Stimulated activated CD8-positive, alpha-beta memory T cell treated with anti-CD3 and anti-CD28 coated beads, Interleukin-4, amount 100 ng/mL, for 4 hours (primary cell): ENCODE measurements at places on chromosomes 7 and 10.

- DNase-seq, result no peak
Observed at GRCh38 chr7:7563269-7563668, 3.4 kb upstream of the MIOS start.

DNA sequence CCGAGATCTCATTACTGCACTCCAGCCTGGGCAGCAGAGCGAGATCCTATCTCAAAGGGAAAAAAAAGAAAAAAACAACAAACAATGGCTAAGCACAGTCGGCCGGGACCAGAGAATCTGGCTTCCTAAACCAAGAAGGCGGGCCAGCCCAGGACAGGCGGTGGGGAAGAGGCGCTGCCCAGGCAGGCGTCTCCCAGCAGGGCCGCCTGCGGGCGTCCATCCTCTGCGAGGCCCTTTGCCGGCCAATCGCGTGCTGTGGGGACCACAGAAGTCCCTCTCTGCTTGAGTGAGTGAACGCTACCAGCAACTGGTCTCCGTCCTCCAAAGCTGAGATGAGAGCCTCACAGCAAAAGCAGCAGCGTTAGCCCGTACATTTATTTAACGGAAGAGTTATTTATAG lies 14.7 kb upstream of the BMS1 start:
- no peak for DNase-seq

GRCh38 chr10:16779384-16779915 lies 37.8 kb downstream of the RSU1 start:
- peak; percentile 33 for DNase-seq

DNA sequence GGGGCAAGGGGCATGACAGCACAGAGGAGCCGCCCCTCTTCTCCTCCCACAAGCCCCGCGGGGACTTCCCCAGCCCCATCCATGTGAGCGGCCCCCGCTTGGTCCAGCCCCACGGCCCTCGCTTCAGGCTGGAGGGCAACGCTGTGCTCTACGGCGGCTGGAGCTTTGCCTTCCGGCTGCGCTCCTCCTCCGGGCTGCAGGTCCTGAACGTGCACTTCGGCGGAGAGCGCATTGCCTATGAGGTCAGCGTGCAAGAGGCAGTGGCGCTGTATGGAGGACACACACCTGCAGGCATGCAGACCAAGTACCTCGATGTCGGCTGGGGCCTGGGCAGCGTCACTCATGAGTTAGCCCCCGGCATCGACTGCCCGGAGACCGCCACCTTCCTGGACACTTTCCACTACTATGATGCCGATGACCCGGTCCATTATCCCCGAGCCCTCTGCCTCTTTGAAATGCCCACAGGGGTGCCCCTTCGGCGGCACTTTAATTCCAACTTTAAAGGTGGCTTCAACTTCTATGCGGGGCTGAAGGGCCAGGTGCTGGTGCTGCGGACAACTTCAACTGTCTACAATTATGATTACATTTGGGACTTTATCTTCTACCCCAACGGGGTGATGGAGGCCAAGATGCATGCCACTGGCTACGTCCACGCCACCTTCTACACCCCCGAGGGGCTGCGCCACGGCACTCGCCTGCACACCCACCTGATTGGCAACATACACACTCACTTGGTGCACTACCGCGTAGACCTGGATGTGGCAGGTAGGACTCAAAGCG lies 5.1 kb downstream of the AOC1 start:
- no peak for DNase-seq

- no peak for DNase-seq
Observed at GRCh38 chr10:119041326-119041725, 11.8 kb downstream of the NANOS1 start.

- no peak for DNase-seq
Observed at GRCh38 chr10:126387931-126388911, at the start of gene ADAM12. Gene ADAM12, minus strand, starts transcription at chr10:126388477. Its CDS starts 332 bp downstream, at chr10:126388145.

GRCh38 chr10:50397312-50398140 lies 146.2 kb upstream of the ASAH2 start:
- DNase-seq, result no peak

- no peak for DNase-seq
Observed at GRCh38 chr10:127337801-127338200, 141.4 kb upstream of the INSYN2A start.

DNA sequence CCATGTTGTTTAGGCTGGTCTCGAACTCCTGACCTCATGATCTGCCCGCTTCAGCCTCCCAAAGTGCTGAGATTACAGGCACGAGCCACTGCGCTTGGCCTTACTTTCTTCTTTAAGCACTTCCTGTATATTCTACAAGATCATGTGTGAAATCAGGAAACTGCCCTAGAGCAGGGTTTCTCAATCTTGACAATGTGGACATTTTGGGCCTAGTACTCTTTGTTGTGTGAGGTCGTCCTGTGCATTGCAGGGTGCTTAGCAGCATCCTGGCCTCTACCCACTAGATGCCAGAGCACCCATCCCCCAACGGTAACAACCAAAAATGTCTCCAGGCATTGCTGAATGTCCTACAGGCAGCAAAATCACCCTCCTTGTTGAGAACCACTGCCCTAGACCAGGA lies 24.7 kb downstream of the RRP12 start:
- no peak for DNase-seq

- DNase-seq, result no peak
Observed at GRCh38 chr7:133165529-133165928, 83.6 kb upstream of the CHCHD3 start.

GRCh38 chr7:46848944-46849343 lies 733.0 kb downstream of the TNS3 start:
- no peak for DNase-seq

- DNase-seq, result no peak
Observed at GRCh38 chr10:92385831-92386230, 94.9 kb downstream of the MARCHF5 start.
